ENCODE measurements at places on chromosomes 11 and 22.

GRCh38 chr11:2808850-2809846, 76.4 kb downstream of the CDKN1C start:
- DNase-seq, result no peak

DNA sequence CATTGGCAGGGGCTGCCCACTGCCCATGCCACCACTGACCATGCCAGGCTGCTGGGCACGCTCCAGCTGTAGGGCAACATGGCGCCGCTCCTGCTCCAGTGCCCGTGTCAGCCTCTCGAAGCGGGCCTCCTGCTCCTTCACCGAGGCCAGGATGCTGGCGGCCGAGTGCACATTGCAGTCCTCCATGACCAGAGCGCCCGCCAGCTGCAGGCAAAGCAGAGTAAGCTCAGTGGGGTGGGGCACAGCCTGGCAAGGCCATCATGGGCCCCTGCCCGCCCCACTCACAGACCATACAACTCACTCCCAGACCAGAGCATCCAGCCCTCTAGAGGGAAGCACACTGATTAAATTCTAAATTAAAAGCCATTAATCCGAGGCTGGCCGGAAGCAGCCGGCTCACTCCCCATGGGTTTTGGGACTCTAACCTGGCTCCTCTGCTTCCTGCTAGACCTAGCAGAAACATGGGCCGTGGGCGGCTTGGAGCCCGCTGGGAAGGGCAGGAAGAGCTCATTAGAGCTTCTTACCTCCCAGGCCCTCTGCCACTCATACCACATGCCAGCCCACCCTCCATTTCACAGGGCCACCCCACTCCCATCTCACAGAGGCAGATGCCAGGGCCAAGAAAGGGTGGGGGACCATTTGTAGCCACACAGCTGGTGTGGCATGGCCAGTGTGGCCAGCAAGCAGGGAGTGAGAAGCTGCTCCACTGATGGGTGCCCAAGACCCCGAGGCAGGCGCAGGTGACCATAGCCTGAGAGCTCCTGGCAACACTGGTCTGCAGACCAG, 25.8 kb downstream of the ARVCF start:
- DNase-seq, result no peak

DNA sequence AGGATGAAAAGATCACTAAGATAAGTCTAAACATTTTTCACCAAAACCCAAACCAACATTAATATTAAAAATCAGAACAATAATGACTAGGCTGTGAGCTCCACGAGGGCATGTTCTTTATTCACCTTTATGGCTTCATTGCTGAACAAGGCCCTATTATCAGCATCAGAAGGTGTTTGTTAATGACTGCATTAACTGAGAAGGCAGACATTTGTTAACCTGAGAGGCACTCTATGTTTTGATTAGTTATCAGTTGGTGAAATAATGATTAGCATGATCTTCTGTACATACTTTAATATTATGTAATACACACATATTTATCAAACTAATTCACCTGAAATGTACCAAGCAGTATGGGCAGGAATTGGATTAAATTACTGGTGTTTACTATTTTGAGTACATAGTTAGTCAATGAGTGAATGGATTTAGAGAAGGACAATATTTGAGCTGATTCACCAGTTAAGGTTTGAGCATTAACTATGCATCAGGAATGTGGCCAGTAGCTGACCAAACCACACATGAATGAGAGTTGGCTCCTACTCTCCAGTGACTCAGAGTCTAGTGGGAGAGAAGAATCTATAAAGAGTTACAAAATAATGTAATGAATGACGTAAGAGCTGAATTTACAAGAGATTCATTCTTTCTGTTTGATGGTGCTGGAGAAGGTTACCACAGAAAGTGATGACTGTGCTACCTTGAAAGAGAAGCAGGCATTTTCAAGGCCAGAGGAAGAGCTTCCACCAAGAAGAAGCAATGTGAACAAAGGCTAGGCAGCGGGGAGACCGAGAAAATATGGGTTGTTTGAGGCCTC, 6.7 kb downstream of the IL18 start:
- DNase-seq, result no peak

DNA sequence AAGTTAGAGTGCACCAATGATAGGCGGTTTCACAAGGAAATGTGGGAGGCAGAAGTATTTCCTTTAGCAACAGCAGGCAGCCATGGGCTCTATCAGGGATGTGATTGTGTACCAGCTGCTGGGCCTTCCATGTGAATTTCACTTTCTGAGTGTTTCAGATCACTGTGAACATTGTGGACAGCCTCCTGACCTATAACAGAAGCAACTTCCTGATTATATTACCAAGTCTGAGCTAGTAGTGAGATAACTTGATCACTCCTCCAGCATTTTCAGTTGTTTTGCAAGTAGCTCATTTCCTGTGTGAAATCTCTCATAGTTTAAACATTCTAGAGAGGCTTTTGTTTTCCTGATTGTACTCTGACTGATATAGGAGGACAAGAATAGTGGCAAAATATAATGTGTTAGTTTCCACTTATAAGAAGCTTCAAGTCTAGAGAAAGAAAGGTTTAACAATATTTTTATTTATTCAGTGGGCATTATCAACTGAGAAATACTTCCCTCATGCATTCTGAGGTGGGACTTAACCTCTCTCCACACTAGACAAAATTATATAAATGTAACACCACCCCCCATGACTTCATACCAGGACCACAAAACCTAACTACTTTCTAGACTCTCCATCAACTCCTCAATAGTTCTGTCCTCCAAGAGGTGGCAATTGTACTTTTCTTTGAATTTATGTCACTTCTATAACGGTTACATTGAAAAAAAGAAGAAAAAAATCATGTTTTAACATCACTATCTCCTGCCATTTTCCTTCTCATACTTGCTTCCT, 184.2 kb upstream of the LUZP2 start:
- DNase-seq, result no peak

DNA sequence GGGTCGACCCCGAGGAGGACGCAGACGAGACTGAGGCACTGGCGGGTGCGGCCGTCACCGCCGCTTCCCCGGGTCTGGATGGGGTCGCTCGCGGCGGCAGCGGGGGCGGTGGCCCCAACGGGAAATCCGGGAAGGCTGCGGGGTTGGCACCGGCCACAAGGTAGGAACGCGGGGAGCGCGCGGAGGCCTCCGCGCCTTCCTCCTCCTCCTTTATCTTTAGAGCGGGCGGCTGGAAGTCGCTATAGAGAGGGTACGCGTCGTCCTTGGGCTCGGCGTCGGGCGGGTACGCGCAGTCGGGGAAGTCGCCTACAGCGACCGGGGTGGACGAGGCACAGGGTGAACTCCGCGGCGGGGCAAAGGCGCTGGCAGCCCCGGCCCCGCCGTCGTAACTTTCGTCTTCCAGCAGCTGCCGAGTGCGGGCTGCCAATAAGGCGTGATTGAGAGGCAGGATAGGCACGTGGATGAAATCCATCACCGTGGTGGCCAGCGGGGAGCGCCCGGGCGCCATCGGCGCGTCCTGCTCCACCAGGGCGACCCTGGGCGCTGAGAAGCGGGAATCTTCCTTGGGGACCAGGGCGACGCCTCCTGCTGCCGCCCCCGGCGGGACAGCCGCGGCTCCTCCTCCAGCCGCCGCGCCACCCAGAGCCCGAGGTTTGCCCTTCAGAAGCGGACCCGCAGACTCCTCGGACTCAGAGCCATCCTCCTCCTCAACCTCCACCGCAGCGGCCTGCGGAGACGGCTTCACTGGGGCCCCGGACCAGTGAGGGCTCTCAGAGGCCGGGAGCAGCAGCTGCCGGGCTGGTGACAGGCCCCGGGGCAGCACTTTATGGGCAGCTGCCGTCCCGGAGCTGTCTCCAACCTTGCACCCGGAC, 1.7 kb downstream of the PGR start:
- no peak for DNase-seq

DNA sequence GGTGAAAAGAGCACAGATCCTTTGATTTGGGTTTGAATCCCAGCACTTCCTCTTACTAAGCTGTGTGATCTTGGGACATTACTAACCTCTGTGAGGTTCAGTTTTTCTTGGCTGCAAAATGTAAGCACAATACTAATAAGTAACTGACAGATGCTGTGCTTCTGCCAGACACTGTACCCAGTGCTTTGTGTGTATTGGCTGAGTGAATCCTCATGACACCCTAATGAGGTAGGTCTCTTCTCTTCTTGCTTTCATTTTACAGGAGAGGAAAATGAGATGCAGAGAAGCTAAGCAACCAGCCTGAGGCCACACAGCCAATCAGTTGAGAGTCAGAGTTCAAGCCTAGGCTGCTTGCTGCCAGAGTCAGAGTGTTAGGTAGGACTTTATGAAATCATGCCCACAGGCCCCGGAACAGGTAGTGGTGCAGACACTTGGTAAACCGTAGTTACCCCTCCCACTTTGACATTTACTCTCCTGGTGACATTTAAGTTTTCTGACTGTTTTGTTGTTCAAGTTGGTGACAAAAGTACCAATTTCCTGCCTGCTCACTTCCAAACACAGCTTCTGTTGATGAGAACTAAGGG, 21.2 kb downstream of the PTPRJ start:
- no peak for DNase-seq

Measured in esophagus squamous epithelium (tissue), 5 donors.